ENCODE measurements at places on chromosomes 6 and 20. TPM values are rescaled to one million over a fixed set of nuclear protein-coding genes. Genes with fewer than 3 reads are reported as not detected.

DNA sequence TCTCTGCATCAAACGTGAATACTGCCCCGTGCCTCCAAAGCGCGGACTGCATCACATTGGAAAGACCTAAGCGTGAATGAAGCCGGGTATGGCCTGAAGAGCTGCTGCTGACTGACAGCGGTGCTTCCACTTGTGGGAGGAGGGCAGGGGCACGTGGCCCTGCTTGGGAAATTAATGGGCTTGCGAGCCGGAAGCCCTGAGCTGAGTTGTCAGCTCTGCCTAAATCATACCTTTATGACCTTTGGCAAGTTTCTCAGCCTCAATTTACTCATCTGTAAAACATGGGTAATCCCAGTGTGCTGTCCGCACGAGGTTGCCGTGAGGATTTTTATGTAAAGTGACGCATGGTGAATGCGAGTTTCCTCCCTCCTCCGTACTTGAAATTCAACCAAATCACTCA, 67.0 kb upstream of the FOXQ1 start:
- DNase-seq, result no peak

DNA sequence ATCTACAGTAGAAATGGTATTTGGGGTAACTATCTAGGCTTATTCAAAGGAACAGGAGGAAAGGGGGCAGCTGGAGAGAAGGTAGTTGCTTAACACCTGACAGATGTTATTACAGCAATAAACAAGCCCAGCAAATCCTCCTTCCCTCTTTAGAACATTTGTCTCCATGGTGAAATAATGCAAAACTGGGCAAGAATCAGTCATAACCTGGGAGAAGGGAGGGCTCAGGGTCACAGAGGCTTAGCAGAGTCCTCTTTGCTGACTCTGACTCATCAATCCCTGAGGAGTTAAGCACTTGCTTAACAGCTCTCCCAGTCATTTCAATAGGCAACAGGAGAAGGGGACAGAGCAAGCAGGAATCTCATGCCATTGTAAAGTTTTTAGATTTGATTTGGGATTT, 230.3 kb downstream of the IBTK start:
- no peak for DNase-seq

- DNase-seq, result peak; percentile 56
Observed at GRCh38 chr20:32165836-32166545, 41.6 kb downstream of the PLAGL2 start.

DNA sequence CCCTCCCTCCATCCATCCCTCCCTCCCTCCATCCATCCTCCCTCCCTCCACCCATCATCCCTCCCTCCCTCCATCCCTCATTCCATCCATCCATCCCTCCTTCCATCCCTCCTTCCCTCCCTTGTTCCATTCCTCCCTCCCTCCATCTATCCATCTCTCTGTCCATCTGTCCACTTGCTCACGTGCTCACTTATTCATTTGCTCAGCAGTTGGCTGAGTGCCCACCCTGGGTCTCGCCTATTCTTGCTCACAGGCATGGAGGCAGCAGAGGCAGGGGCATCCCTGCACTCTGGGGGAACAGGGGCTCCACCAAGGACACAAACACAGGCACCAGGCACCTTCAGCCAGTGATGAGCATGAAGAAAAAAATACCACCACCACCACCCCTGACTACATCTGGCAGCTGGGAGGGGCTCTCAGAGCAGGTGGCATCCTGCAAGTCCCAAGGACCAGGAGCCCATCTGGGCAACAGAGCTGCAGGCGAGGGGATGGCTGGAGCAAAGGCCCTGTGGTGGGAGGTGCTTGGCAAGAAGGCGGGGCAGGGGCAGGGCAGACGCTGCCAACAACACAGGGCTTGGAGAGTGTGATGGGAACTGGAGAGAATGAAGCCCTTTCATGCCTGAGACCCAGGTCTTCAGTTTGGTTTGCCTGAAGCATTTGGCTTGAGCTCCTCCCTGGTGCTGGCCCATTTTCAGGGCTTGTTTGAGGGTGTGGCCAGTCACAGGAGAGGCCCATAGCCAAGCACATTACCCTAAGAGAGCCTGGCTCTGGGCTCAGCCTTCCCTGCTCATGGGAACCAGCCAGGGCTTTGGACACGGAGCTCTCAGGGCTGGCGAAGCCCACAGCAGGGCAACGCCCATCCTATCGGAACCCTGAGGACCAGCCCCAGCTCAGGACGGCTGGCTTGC, 40.2 kb upstream of the MRGBP start:
- DNase-seq, result no peak

DNA sequence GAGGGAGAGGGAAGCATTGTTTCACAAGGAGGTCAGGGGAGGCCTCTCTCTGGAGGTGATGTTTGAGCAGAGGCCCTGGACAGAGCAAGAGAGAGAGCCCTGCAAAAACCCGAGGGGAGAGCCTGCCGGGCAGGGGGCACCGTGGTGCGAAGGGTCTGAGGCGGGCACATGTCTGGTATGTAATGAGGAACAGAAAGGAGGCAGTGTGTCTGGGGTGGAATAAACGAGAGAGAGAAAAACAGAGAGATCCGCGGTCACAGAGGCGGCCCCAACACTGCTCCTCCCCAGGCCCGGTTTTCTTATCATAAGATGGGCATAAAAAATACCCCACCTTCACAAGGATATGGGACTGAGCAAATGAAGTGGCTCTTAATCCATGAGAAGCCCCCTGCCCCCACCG, 119.2 kb downstream of the PREX1 start:
- DNase-seq, result no peak

DNA sequence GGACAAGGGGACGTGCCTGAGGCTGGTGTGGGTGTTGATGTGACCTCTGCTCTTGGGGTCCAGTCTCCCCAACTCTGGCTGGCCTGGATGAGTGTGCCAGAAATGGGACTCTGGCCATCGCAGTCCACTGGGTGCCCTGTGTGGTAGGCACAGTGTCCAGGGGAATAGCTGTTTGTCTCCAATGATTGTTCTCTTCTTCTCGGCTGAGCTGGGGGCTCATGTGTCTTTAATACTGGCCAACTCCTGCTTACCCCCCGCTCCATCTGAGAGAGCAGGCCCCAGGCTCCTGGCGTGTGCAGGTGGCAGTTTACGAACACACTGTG, 45.0 kb downstream of the RBM38 start:
- no peak for DNase-seq

DNA sequence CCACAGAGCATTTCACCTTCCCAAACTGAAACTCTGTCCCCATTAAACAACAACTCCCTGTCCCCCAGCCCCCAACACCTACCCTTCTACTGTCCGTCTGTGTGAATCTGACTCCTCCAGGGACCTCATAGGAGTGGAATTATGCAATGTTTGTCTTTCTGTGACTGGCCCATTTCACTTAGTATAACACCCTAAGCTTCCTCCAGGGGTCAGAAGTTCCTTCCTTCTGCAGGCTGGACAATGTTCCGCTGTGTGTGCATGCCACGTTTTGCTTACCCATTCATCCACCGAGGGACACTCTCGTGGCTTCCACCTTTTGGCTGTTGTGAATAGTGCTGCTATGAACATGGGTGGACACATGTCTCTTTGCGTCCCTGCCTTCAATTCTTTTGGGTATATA, 37.6 kb upstream of the MPC1 start:
- peak; percentile 17 for DNase-seq

- no peak for DNase-seq
Observed at GRCh38 chr20:61072398-61072797, 179.7 kb upstream of the CDH4 start.

The GOPC gene
- total RNA-seq, result 27.5 TPM

The PRL gene
- total RNA-seq, result not detected

The FOXC1 gene
- total RNA-seq, result 6.4 TPM

The CD83 gene
- 1.7 TPM for total RNA-seq

The PSORS1C1 gene
- 3.9 TPM for total RNA-seq

Data from cardiac septum (tissue), 1 donor.